PC-3 (cell line): ENCODE measurements at places on chromosomes 7 and 10.
A peak's percentile ranks its signal among the peaks of the same experiment; 100 is the strongest.

DNA sequence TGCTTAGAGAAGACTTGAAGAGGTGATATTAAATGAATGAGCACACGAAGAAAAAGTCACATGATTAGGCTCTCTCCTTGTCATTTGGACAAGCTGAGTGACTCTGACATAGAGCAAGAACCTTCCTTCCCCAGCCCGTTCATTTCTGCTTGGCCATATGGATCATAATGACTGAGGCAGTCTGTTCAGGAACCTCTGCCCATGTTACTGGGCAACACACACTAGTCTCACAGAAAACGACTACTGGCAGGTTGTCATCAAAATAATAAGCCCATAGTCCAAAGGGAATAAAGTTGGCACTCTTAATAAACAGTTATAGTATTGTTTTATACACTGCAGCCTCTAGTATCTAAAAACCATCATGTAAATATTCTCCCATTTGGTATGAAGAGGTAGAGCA lies 635.0 kb downstream of the REEP3 start:
- H3K4me1 ChIP-seq: no peaks in the 10 kb centered on the region
- DNase-seq: no peak
- H3K27ac ChIP-seq: no peak overlapping the region
- H3K4me3 ChIP-seq: no peak overlapping the region
- no peaks in the 10 kb centered on the region for H3K36me3 ChIP-seq
- no peaks in the 10 kb centered on the region for H3K27me3 ChIP-seq

GRCh38 chr7:43511029-43511428 lies 71.9 kb upstream of the STK17A start:
- no peak overlapping the region for H3K27ac ChIP-seq
- DNase-seq: peak; percentile 15
- H3K4me1 ChIP-seq: no peaks in the 10 kb centered on the region
- no peak overlapping the region for H3K4me3 ChIP-seq
- H3K27me3 ChIP-seq: no peaks in the 10 kb centered on the region
- H3K36me3 ChIP-seq: no peaks in the 10 kb centered on the region

DNA sequence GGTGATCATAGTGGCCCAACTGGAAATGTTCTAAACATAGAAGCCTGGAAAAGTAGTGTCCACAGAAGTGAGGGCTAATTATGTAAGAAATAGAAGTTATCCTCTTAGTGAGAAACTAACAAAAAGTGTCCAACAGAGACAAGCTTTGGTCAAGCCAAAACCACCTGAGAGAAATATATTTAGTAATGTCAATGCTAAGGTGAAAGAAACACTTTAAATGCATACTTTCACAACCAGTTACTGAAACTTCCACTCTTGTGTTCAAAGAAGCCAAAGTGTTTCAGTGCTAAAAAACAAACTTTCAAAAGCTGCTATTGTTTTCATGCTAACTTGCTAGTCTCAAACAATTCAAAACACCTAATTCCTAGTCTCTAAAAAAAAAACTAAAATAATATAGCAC lies 18.1 kb downstream of the RAB11FIP2 start:
- H3K4me1 ChIP-seq: peaks cover 8% of the 10 kb centered on the region; the same call in 1 of the 2 replicates
- H3K36me3 ChIP-seq: no peaks in the 10 kb centered on the region
- DNase-seq: no peak
- no peak overlapping the region for H3K4me3 ChIP-seq
- no peak overlapping the region for H3K27ac ChIP-seq

- H3K27ac ChIP-seq: no peak overlapping the region
- peaks cover 4% of the 10 kb centered on the region; the same call in 1 of the 2 replicates for H3K4me1 ChIP-seq
- no peak for DNase-seq
- peaks cover 10% of the 10 kb centered on the region; the same call in 1 of the 2 replicates for H3K36me3 ChIP-seq
- no peaks in the 10 kb centered on the region for H3K27me3 ChIP-seq
These were observed 6.1 kb downstream of the ZNF789 start for GRCh38 chr7:99478464-99479440.

- H3K4me1 ChIP-seq: peaks cover 19% of the 10 kb centered on the region
- H3K27me3 ChIP-seq: no peaks in the 10 kb centered on the region
- no peaks in the 10 kb centered on the region for H3K36me3 ChIP-seq
These were observed 971 bp downstream of the PRKG1 start for GRCh38 chr10:51075043-51075872.

DNA sequence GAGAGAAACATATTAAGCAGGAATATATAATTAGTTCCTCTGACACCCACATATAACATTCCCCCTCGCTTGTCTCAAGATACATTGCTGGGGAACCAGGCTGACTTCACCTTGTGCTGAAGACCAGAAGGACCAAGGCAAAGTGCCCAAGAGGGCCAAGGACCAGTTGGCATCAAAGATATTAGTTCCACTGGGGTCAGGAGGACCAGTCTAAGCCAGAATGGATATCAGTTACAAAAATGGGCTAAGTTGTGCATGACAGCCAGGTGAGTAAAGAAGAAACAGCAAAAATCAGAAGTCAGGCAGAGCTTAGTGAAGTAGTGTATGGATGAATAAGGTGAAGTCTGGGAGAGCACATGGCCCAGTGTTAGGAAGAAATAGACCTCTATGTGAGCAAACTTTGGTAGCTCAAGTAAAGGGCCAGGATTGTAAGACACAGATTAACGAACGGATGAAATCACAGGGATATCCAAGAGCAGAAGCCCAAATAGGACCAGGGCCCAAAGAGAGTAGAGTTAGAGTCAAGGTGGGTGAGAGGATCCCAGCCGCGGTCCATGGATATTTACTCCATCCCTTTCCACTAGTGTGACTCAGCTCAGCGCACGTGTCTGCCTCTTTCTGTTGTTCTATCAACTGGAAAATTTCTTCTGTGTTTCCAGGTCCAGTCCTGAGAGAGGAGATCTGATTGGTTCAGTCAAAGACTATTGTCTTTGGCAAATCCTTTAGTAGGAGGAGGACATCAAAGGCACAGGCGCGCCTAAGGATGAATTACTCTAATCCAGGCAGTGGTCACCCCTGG lies 5.0 kb downstream of the CALD1 start:
- H3K36me3 ChIP-seq: no peaks in the 10 kb centered on the region
- H3K4me1 ChIP-seq: peaks cover 16% of the 10 kb centered on the region
- H3K27ac ChIP-seq: no peak overlapping the region
- no peak overlapping the region for H3K4me3 ChIP-seq
- no peak for DNase-seq

GRCh38 chr7:106535234-106535932 lies 125.6 kb downstream of the CCDC71L start:
- no peak overlapping the region for H3K4me3 ChIP-seq
- no peaks in the 10 kb centered on the region for H3K4me1 ChIP-seq
- no peaks in the 10 kb centered on the region for H3K27me3 ChIP-seq
- no peaks in the 10 kb centered on the region for H3K36me3 ChIP-seq

DNA sequence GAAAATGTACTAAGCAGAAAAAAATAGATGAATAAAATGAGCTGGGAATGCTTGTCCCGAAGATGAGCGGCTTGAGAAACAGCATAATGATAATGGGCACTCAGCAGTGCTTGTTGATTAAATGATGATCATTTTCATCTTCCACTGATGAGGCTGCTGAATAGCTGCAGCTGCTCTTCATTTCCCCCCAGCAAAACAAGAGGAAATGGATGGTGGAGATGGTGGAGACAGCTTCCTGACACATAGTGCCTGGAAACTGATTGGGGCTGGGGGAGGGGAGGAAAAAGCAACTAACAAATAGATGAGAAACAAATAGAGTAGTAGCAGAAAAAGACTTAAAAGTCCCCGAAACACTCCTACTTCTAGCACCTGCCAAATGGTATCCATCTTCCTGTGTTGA lies 41.4 kb downstream of the MRC1 start:
- H3K36me3 ChIP-seq: no peaks in the 10 kb centered on the region
- no peak overlapping the region for H3K4me3 ChIP-seq
- H3K4me1 ChIP-seq: no peaks in the 10 kb centered on the region
- no peak for DNase-seq
